Left renal pelvis (tissue), 4 donors: ENCODE measurements at places on chromosomes 2 and 18. TPM values are rescaled to one million over a fixed set of nuclear protein-coding genes. Genes with fewer than 3 reads are reported as not detected.

DNA sequence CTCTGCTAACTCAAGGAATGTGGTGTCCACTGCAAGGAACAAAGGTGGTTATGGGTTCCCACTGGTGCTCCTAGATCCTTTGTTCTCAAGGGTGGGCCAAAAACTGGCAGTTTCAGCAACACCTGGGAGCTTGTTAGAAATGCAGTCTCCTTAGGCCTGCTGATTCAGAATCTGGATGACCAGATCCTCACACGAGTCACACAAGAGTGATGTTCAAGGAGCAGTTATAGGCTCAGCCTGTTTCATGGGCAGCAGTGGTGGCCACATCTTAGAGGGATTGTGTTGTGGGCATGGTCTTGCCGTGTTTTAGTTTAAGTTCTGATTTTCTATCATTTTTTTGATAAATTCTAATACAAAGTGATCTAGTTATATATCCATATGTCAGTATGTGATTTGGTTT is 28.7 kb upstream of the MGAT5 start:
- no peak for DNase-seq

DNA sequence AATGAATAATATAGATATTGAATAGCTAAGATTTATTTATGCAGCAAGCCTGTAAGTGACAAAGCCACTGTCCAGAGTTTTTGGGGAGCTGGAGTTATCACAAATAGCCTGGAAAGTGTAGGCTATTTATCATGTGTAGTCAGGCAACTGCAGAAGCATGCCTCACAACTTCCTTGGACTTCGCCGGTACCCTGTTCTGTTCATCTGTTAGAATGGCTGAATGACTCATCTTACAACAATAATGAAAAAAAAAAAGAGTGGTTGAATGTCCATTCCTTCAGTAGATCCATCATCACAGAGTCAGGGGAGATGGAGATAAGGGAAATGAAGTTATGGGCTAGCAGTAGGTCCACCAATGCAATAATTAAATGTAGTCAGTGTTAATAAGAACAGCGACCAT is 24.0 kb upstream of the ATP5MC3 start:
- DNase-seq = no peak

- DNase-seq = no peak
Measured at GRCh38 chr2:2291500-2292260, 39.4 kb downstream of the MYT1L start.

The FOXI3 gene
- 0.16 TPM for polyA plus RNA-seq

DNA sequence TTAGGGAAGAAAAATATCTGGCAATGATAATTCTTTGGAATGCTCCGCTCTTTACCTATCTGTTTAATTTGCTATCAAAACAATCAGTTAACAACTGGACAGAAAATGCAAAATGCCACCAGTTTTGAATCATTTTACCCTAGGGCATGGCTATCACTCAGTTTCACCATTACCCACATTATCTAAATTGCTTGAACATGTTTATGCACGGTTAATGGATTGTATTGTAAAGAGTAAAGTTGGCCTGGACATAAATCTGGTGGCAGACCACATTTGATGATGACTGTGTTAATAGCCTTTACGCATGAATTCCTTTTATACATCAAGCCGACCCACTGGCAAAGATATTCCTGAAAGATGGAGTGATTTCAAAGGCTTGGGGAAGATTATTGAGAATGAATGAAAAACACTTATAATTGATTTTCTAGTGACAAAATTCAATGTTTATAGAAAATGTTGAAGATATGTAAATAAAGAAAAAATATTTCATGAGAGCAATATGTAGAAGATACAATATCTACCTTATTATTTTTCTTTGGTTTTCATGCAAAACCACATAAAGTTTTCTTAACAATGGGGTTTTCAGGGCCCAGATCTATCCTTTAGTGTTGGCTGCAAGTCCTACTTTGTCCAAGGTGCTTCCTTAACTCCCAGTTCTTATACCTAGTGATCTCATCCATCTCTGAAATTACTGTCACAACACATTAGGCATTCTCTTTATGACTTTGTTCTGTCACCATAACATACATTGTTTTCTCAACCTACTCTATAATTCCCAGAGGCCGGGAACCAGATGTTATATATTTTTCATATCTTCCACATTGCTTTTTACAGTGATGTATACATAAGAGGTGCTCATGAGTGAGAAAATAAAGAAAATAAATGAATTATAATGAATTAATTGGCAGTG is 265.1 kb downstream of the RIT2 start:
- no peak for DNase-seq

- DNase-seq = no peak
Measured at GRCh38 chr2:128769457-128770142, 450.9 kb upstream of the HS6ST1 start.

GRCh38 chr2:162099836-162100235 is 25.8 kb upstream of the DPP4 start:
- no peak for DNase-seq

The C2orf80 gene
- not detected for polyA plus RNA-seq

GRCh38 chr2:224157655-224158054 is 118.6 kb upstream of the SERPINE2 start:
- no peak for DNase-seq

The VWC2L gene
- polyA plus RNA-seq = not detected

DNA sequence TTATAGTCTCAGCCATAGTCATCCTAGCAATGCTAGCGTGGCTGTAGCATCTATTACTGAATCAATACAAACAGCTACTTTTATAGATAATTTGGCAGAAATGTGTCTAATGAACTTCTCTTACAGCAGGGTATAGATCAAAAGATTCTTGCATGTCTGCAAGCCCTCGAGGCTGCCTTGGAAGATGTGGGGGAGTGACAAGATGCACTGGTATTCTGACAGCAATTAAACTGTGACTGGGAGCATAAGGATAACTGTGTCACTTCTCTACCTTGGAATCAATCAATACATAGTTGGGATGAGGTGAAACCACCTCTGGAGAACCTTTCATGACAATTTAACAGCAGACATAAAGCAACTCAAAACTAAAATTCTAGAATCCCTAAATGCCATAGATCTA is 59.3 kb upstream of the MYO3B start:
- DNase-seq = no peak

DNA sequence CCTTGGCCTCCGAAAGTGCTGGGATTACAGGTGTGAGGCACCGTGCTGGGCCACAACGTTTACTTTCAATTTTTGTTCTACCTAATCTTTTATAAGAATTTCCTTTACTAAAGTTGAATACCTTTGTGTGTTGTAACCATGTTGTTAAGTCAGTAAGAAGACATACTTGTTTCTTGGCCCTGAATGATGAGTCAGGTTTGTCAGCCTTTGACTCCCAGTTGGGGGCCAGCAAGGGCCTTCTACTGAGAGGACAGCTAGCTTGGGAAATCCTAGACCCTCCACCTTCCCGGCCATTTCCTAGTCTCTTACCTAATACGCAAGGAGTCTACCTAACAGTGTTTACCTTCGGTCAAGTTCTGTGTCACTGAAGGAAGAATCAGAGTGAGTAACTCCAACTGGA is 22.7 kb downstream of the MTHFD2 start:
- no peak for DNase-seq

GRCh38 chr2:172348555-172349288 is 78.7 kb upstream of the ITGA6 start:
- DNase-seq = no peak

DNA sequence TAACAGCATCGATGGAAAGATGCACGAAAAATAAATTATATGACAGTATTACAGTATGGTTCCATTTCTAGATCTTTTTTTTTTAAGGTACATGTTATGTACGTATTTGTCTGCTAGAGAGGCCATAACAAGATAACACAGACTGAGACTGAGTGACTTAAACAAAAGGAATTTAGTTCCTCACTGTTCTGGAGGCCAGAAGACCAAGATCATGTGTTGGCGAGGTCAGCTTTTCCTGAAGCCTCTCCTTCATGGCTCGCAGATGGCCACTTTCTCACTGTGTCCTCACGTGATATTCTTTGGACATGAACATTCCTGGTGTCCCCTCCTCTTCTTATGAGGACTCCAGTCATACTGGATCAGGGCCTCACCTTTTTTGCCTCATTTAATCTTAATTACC is 177.4 kb downstream of the CAPN13 start:
- DNase-seq = no peak

The GPBAR1 gene
- polyA plus RNA-seq = 1.6 TPM

The D2HGDH gene
- polyA plus RNA-seq = 38.3 TPM

- no peak for DNase-seq
Measured at GRCh38 chr2:177633910-177634294, 241.3 kb downstream of the AGPS start.

GRCh38 chr2:213020268-213020667 is 131.1 kb downstream of the IKZF2 start:
- no peak for DNase-seq

DNA sequence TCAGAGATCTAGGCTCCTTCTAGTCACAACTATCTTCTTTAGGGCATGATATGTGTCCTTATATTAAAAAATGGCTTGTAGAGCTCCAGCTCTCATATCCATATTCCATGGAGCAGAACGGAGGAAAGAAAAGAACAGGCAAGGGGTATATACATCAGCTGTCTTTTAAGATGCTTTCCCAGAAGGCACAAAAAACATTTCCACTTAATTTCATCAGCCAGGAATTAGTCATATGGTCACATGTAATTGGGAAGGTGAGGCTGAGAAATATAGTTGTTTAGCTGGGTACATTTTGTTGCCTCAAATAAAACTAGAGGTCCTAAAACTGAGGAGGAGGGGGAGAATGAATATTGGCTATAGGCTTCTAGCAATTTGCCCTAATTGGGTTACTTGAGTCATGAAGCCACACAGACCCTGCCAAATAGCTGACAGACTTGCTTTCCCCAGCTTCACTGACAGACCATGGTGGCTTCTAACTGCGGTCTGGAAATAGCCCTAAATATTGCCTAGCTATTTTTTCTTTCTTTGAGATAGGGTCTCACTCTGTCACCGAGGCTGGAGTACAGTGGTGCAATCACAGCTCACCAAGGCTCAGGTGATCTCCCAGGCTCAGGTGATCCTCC is 20.0 kb downstream of the MAIP1 start:
- DNase-seq = no peak

The SMARCAL1 gene
- 30.3 TPM for polyA plus RNA-seq

- no peak for DNase-seq
Measured at GRCh38 chr18:25736516-25736915, 353.9 kb downstream of the SS18 start.

The ONECUT2 gene
- polyA plus RNA-seq = 0.24 TPM

The ANKRD53 gene
- polyA plus RNA-seq = 1.1 TPM

GRCh38 chr2:235511751-235512698 is 18.2 kb downstream of the AGAP1 start:
- DNase-seq = no peak

The HTR2B gene
- 15.1 TPM for polyA plus RNA-seq

The NCKAP5 gene
- polyA plus RNA-seq = 3.1 TPM

- DNase-seq = no peak
Measured at GRCh38 chr2:70767699-70768589, at the start of gene ADD2. ADD2 (minus strand) TSS chr2:70768200; CDS start chr2:70706408, 61,792 bp downstream.

The SLC19A3 gene
- polyA plus RNA-seq = 11.0 TPM

The TUBA4B gene
- polyA plus RNA-seq = 0.69 TPM
